CD4-positive, alpha-beta T cell treated with Interleukin-12 subunit alpha and Interleukin-12 subunit beta, for 1 hour (primary cell): ENCODE measurements at places on chromosomes 7 and 10.
A peak's percentile ranks its signal among the peaks of the same experiment; 100 is the strongest.

DNA sequence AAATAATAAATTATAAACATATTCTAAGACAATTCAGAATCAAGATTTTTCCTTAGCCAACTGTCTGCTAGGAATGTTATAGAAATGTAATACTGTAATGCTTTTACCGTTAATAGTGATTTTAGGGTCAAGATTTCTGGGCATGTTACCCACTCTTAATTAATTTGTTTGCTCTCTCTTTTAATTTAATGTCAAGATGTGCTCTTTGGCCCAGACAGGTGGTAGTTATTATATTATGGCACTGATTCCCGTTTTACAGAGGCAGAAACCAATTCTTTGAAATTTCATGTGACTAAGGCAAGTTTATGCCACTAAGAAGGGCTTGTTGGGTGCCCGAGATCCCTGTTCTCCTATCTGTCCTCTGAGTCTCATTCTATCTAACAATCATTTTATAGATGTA is 959 bp upstream of the FAM107B start:
- no peak for DNase-seq

GRCh38 chr10:96648297-96648696 is 61.5 kb upstream of the TM9SF3 start:
- no peak for DNase-seq

DNA sequence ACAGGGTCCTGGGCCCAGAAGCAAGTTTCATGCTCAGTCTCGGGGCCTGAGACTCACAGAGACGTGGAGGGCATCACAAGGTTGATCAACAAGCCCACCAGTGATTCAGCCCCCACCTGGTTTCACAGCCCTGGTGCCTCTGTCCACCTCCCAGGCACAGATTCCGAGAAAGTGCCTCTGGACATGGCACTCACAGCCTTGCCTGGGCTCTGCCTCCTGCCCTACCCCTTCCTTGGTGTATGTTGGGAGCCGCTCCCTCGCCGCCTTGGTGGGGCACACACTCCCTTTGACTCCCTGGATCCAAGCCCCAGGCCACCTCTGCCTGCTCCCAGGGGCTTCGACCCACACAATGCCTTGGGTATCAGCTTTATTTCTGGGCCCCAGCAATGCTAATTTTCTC is 200.8 kb upstream of the PPP2R2D start:
- no peak for DNase-seq

DNA sequence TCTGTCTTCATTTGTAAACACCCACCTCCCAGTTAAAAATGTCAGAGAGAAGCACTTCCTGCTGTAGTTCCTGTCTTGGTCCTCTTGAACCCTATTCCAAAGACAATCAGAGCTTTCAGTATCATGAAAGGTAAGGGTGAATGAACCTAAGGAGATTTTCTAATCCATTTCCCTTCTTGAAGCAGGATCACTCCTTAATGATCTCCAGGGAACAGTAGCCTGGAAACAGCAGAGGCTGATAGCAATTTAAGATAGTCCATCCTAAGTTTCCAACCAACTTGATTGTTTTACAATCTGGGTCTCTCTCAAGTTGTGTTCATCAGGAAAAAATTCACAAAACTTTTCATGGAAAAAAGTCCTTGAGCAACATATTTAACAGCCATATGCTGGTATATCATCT is 273.6 kb downstream of the NEBL start:
- no peak for DNase-seq

DNA sequence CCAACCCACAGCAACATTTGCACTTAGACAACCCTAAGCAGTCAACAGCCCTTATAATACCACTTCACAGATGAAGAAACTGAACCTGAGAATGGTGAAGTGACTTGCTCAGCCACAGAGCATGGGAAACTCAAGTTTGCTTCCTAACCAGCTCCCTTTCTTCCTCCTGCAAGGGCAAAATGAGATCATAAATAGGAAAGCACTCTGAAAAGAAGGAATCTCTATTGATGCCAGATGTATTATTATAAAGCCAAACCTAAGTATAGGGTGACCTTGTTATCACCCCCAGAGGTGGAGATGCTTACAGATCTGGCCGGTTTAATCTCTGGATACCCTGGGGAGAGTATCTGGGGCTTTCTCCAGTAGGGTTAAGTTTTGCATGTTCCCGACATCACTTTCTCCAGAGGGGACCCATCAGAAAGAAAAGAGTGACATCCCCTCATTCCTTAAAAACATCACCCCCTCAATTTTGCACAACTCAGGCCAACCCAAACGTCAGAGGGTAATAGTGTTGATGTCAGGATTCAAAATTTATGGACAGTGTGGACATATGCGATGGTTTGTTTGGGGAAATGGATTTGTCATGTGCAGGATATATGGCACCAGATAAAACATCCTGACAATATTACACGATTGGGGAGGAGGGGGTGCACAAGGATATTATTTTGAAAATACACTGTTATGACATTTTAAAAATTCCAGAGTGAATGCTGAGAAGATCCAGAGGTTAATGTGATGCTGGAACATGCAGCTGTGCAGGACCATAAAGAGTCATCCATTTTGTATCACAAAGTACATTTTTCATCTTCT is 24.0 kb upstream of the XPNPEP1 start:
- no peak for DNase-seq

GRCh38 chr7:154338701-154339506 is 286.7 kb downstream of the DPP6 start:
- DNase-seq = no peak

DNA sequence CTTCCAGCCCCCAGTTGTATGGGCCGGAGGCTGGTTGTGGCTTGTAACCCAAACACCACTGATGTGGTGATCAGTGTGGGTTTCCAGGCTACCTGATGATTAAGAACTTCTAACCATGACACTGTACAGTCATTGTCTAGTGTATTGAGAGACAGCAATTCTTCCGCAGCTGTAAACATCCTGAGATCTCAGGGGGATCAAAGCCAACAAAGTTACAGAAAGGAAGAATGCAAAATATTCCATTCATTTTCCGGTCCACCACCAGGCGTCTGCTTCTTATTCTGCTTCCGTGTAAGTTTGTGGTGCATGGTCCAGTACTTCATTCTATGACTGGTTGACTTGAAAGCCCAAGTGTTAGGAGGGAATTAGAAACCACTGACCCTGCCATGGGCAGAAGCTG is 10.3 kb upstream of the GLI3 start:
- no peak for DNase-seq

GRCh38 chr7:78412216-78412858 is 613.8 kb downstream of the PHTF2 start:
- DNase-seq = no peak

DNA sequence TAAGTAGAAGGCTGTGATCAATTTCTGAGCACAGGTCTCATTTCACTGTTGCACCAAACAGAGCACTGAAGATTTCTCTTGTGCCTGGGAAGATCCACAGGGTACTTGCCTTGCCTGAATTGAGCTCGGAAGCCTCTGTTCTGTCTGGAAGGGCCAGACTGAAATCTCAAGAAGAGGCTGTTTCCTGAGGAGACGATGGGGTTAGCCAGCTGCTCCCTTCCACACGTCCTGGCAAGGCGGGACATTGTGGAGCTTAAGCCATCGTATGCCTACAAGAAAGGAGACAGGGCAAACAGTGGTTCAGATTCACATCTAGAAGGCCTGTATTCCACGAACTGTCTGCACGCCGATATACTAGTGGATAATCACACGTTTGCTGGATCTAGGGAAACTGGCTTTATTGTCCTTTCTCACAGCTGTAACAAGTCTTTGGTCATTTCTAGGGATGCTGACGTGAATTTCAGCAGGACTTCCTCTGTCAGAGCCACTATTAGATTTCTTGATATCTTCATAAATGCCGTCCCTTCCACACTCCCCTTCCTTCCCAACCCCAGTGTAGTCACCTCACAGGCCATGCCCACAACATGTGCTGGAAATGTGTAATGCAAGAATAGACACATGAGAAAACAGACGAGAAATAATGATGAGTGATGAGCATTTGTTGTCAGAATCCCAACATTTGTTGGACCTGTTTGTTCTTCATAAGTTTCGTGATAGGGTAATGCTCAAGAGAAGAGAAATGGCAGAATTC is 137.2 kb upstream of the RSU1 start:
- DNase-seq = no peak

DNA sequence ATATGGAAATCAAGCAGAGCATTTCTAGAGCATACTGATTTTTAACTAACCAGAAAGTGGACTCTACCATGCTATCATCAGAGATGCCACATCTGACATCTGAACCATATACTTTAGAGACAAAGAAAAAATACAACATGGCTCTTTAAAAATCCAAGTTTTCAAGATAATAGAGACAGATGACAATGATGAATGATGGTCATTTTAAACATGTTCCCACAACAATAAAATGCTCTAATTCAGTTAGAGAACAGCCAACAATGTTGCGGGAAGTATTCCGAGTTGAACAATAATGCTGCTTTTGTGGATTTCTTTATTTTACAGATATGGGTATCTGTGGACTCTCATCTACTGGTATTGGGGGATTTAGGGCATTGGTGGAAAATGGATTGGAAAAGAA is 52.8 kb downstream of the PRTFDC1 start:
- DNase-seq = no peak

DNA sequence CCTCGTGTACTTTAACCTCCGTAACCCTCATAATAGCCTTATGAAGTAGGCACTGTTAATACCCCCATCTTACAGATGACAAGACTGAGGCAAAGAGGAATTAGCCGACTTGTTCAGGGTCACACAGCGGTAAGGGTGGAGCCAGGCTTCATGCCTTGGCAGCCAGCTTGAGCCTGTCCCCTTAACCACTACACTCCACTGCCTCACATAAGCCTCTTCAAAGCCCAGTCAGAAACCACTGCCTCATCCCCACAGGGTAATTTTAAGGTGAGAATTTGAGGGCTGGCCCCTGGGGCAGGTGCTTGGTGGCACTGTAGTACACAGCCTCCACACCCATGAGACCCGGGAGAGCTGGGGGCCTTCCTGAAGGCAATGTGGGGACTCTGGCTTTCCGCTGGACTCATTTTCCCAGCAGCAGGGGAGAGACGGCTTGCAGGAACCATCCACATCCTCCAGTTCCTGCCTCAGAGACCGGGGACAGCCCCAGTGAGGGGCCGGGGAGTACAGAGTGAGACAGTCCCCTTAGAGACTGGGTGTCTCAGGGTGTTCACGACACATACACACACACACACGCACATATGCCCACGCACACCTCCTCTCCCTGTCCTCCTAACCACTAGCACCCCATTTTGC is 7.6 kb upstream of the C10orf105 start:
- DNase-seq = peak; percentile 67

GRCh38 chr7:27930910-27931476 is 191.0 kb downstream of the TAX1BP1 start:
- no peak for DNase-seq

DNA sequence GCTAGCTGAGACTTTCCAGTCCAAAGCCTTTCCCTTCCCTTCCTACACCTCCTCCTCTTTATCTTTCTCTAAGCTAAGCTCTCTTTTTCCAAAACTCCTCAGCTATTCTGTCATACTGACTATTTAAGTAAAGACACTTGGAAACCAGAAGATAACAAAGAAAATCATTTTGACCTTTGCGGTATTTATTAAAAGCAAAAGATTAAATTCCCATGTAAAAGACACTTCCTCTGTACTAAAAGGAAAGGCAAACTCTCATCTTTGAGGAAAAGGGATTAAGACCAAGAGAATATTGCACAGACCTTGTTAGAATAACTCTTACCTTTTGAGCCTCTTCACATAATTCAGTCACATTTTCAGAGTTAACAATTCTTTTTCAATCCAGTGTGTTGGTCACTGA is 15.8 kb downstream of the ST8SIA6 start:
- DNase-seq = no peak

- DNase-seq = no peak
Measured at GRCh38 chr10:113073549-113074189, 123.6 kb downstream of the TCF7L2 start.

DNA sequence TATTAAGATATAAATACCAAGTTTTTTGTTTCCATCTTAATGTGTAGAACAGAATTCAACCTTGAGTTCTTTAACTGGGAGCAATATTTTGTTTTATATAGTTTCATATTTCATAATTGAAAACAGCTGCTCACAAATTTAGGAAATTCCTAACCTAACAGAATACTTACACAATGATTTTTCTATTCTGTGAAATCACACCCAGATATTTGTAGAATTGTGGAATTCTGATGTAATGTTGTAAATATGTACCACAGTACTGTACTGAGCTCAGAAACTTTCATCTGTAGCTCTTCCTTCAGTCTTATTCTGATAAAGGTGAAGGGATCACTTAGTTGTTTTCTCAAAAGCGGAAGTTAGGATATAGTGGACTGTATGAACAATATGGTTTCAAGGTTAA is 143.4 kb upstream of the GLI3 start:
- DNase-seq = no peak

DNA sequence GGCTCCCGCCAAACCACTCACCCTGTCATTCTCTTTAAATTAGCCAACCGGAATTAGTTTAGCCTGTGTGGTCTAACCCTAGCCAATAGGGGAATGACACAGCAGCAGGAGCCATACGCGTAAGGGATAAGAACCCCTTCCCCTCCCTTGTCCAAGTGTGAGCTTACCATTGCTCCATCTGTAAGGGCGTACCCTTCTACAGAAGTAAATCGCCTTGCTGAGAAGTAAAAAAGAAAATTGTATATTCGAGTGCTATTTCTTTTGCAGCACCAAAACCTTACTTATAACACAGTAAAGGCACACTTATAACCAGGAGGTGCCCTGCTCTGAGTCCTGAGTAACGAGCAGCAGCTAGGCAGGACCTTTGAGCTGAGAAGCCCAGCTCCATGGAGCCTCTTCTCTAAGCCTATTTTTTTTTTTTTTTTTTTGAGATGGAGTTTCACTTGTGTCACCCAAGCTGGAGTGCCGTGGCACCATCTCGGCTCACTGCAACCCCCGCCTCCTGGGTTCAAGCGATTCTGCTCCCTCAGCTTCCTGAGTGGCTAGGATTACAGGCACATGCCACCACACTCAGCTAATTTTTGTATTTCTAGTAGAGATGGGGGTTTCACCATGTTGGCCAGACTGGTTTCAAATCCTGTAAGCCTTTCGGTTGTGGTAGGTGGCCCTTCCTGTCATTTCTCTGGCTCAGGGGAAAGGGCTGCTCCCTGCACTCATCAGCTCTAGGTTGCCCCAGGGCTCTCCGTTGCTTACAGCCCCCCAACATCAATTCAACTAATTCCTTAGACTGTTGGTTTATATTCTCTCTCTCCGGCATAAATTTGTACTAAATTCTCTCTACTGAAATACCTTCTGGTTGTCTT is 73.3 kb downstream of the NSUN6 start:
- no peak for DNase-seq

GRCh38 chr7:20444030-20444800 is 113.5 kb downstream of the ITGB8 start:
- DNase-seq = no peak

- DNase-seq = no peak
Measured at GRCh38 chr7:73901823-73902597, 41.1 kb downstream of the TMEM270 start.

GRCh38 chr7:44080686-44081265 is 1.6 kb downstream of the POLM start:
- DNase-seq = no peak
